ENCODE measurements at places on chromosomes 6 and 20.

- DNase-seq, result no peak
Observed at GRCh38 chr6:69438113-69438512, 358.7 kb downstream of the LMBRD1 start.

GRCh38 chr6:135280375-135281136, 99.4 kb downstream of the MYB start:
- DNase-seq, result no peak

- DNase-seq, result peak; percentile 16
Observed at GRCh38 chr6:157019733-157020132, 242.6 kb downstream of the ARID1B start.

DNA sequence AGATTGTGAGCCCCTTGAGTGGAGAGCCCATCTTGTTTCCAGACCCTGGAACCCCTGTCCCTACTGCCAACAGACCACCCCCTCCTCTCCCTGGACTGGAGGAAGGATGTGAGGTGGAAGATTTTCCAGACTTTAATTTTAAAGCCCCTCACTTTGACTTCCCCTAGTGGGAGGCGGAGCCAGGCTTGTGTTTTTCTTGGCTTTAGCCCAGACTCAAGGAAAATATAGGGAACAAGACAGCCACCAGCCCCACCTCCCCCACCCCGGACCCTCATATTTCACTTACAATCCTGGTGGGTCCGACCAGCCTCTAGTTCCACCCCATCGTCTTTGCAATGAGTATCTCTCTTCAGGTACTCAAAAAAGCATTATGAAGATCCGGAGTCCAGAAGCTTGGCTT, 40.8 kb downstream of the NCR2 start:
- no peak for DNase-seq

DNA sequence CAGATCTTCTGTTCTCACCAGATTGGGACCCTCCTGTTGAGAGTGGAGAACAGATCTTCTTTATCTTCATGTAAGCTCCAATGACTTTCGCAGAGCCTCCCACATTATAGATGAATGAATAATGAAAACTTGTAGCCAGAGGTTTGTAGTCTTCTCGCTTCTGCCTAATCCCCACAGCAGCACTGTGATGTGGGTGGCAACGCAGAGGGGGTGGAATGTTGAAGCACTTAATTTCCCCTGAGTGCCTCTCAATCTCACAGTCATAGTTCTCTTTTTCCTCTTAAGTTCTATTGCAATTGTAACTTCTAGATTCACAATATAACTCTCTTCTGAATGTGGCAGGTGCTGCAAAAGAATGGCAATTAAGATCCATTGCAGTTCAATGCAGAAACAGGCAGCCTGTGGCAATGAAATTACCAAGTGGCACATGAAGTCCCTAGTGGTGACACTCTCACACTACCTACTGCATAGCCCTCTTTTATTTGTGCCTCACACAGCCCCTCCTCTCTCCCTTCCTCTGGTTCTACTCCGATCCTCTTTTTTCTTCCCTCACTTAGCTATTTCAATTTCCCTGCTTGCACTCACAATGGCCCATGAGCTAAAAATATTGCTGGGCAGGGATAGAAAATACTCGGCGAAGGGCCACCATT, 281.9 kb downstream of the UBE3D start:
- peak; percentile 67 for DNase-seq

GRCh38 chr6:105932440-105932839, 153.7 kb upstream of the PRDM1 start:
- no peak for DNase-seq

DNA sequence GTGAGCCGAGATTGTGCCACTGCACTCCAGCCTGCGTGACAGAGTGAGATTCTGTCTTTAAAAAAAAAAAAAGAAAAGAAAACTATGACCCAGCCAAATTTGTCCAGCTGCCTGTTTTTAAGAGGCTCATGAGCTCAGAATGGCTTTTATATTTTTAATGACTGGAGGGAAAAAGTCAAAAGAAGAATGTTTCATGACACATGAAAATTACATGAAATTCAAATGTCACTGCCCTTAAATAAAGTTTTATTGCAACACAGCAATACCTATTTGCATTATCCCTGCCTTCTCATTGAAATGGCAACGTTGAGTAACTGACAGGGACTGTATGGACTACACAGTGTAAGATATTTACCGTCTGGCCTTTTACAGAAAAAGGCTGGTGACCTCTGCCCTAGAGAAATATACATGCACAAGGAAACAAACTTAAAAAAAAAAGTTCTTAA, 11.4 kb downstream of the SENP6 start:
- no peak for DNase-seq

DNA sequence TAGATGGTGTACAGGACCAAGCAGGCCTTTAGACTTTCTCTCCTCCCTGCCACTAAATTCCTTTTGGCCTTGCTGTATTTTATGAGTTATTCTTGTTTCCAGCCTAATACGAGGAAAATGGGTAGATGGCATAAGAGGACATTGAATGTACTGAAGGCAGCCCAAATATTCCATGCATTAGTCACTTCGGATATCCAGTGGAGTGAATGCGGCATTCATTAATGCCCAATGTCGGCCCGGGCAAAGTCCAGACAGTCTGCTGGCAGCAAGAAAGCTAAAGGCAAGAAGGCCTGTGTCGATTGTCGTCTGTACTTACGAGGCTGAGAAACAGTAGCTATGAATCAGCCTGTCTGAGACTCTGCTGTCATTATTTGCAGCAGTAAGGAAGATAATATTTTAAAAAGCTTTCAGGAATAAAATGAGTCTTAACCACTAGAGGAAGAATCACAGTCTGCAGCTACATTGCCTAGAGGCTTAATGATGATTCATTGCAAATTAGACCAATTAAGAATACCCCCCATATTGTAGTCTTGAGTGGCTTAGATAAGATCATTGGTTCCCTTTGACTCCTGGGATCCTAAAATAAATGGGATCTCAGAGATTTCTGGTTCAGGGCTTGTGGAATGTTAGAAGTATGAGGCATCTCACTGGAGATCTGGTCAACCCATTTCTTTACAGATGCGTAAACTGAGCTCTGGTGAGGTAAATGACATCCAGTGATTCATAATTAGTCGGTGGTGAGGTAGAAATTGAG, 534.1 kb upstream of the JAG1 start:
- DNase-seq, result no peak

GRCh38 chr20:24620937-24621519, 151.6 kb downstream of the SYNDIG1 start:
- peak; percentile 74 for DNase-seq

Data from NCI-H345 (cell line).